ENCODE measurements at places on chromosomes 7 and 10. TPM values are rescaled to one million over a fixed set of nuclear protein-coding genes. Genes with fewer than 3 reads are reported as not detected.

COBL gene
- 3.6 TPM for polyA plus RNA-seq

FAM25C gene
- polyA plus RNA-seq: not detected

DNA sequence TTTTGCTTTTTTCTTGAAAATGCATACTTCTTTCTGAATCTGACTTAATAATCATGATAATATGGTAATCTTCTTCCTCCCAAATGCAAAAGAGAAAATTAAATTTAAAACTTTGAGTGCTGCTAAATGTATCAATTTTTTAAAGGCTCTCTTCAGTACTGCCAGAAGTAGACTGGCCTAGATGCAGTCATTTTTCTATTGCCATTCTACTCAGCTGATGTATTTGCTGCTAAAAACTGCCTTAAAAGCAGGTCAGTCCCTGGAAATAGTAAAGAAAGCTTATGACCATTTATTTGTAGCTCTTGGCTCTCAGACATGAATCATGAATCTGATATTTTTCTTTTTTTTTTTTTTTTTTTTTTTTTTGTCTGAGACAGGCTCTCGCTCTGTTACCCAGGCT is 28.5 kb downstream of the NAPEPLD start:
- no peak for DNase-seq

DNA sequence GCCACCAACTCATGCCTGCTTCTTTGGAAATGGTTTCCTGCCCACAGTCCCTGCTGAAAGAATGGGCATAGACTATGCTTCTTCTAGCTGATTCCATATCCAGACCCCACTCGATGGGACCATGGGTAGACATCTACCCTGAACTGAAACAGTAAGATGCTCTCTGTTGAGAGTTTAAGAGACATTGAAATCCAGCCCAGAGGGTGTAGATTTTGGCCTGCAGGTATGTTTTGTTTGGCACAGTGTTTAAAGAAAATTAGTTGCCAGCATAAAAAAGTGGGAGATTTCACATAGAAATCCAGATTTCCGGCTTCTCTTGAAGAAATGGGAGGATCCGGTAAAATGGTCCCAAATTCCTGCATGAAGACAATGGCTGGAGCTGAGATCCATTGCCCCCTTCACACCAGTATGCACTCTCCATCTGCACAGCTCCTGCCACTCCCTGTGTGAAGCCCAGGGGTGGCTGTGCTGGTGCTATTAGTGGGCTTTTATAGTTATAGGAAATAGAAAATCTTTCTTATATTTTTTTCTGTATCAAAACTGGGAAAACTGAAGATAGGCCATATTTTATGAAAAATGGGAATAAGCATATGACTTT is 218.1 kb downstream of the PTEN start:
- no peak for DNase-seq

Data from left lung (tissue), 14 donors.